ENCODE measurements at places on chromosomes 4 and X.

GRCh38 chr4:26032630-26033317 is 118.8 kb downstream of the SMIM20 start:
- peak; percentile 22 for DNase-seq

GRCh38 chrX:30680618-30681017 is 27.4 kb downstream of the GK start:
- DNase-seq = no peak

DNA sequence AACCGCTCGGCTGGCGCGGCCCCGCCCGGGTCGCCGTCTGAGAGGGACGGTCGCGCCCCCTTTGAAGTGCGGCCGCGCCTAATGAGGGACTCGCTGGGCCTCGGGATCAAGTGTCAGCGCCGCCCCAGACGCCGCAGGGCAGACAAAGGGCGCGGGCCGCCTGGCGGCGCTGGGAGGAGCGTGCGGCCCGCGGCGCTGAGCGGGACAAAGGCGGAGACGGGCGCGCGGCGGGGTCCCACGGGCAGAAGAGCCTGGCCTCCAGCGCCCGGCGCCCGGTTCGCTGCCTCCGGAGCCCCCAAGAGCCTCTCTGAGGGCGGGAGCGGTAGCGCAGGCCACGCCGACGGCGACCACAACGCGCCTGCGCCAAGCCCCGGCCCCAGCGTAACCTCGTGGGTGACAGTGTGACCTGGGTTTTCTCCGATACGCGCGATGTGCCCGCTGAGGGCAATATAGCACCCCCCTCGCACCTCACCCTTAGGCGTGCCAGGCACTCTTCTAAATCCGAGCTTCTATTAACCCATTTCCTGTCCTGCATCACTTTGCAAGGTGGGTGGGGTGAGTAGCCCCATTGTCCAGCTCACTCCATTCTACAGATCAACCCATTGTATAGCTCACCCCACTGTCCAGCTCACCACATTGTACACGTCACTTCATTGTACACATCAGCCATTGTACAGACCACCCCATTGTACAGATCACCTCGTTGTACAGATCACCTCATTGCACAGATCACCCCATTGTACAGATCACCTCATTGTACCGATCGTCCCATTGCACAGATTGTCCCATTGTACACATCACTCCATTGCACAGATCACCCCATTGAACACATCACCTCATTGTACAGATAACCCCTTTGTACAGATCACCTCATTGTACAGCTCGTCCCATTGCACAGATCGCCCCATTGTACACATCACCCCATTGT is 33.7 kb upstream of the STX18 start:
- no peak for DNase-seq

DNA sequence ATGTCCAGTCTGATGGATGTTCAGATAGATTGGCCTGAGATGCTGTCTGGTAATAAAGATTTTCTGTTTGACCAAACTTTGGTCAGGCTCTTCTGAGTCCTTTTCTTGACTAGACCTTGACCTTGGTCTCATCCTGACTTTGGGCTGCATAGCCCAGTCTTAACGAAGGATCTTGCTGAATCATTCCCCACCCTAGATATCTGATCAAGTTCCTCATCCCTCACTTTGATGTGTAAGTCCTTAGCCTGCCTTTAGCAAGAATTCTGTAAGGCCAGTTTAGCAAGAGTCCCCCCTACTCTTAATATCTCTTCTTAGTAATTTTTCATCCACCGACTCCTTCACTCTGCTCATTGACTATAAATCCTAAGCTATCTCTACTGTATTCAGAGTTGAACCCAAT is 244.4 kb upstream of the JADE1 start:
- DNase-seq = no peak

- DNase-seq = no peak
These were observed 135.7 kb upstream of the MAMLD1 start for GRCh38 chrX:150227321-150227860.

GRCh38 chrX:103362474-103362873 is 6.2 kb downstream of the TCEAL9 start:
- DNase-seq = no peak

DNA sequence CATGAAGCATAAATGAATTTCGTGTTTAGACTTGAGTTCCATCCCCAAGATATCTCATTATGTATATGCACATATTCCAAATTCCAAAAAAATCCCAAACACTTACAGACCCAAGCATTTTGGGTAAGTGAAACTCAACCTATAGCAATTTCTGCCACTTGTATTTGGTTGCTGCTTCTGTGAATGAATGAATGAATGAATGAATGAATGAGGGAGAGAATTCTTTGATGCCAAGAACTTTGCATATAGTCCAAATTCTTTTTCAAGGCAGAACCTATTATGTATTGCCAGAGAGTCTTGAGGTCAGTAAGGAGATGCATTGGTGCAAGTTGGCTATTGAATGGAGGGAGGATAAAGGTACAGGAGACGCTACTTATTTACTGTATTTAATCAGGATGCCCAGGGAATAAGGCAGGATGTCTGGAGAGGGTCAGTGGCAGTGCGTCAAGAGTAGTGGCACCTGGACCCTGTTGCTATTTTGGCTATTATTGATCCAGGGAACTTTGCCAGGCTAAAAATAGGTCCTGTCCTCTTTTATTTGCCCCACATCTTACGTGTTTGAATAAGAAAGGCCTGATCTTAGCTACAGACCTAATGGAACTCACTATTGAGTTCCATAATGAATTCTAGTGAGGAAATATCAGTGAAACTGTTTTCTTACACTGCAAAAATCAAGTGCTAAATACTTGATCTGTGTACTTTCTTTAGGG is 33.9 kb downstream of the ANAPC4 start:
- DNase-seq = no peak

- DNase-seq = no peak
These were observed 64.1 kb upstream of the UBQLN2 start for GRCh38 chrX:56499372-56499771.

DNA sequence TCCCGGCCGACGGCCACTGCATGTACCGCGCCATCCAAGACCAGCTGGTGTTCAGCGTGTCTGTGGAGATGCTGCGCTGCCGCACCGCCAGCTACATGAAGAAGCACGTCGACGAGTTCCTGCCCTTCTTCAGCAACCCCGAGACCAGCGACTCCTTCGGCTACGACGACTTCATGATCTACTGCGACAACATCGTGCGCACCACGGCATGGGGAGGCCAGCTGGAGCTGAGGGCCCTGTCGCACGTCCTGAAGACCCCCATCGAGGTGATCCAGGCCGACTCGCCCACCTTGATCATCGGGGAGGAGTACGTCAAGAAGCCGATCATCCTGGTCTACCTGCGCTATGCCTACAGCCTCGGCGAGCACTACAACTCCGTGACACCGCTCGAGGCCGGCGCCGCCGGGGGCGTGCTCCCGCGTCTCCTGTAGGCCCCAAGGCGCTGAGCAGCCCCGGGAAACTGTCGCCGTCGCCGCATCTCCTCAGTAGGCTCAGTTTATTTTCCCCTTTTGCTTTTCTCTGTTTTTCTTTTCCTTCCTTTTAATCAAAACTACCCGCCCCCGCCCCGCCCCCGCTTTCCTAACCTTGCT is 799 bp downstream of the OTUD6A start:
- DNase-seq = no peak

GRCh38 chr4:74112399-74113105 is 13.6 kb upstream of the CXCL2 start:
- DNase-seq = no peak

GRCh38 chrX:149121206-149121920 is 383.7 kb downstream of the IDS start:
- DNase-seq = no peak

- no peak for DNase-seq
These were observed 104.1 kb upstream of the SCOC start for GRCh38 chr4:140269369-140269768.

DNA sequence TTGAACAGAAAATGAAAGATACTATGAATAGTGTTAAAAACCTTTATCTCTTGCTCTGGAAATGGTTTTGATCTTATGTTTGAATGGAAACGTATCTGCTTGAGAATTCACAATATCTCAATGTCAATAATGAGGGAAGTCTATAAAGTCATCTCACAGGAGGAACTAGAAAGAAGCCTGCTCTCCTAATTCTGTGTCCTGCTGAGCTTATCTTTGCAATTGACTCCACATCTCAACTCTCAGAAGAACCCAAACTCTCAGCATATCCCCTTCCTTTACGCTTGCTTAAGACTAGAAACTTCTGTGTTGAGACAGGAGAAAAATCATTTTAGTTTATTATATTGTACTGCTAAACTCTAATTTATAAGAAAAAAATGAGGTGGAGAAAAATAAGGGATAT is 8.3 kb upstream of the PF4V1 start:
- no peak for DNase-seq

- DNase-seq = no peak
These were observed 48.1 kb downstream of the NPY1R start for GRCh38 chr4:163284304-163284703.

- no peak for DNase-seq
These were observed 1056.3 kb upstream of the IGFBP7 start for GRCh38 chr4:58166490-58166889.

DNA sequence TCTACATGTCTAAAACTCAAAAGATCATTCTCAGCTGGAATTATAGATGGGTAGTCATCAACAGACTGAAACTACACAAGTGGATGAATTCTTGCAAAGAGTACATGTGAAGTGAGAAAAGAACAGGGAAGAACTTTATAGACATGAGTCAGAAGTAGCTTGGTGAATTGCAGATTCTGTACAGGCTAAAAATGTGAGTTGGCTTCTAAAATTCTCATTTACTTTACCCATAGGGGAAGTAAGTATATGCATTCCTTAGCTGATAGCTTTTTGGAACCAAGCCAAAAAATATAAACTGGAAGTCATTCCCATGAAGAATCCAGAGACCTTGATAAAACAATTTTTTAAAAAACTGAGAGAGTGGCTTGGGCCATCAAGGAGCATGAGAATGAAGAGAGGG is 584.2 kb upstream of the FTHL17 start:
- DNase-seq = no peak

- DNase-seq = no peak
These were observed 1.2 kb downstream of the PPARGC1A start for GRCh38 chr4:23888421-23889319.

DNA sequence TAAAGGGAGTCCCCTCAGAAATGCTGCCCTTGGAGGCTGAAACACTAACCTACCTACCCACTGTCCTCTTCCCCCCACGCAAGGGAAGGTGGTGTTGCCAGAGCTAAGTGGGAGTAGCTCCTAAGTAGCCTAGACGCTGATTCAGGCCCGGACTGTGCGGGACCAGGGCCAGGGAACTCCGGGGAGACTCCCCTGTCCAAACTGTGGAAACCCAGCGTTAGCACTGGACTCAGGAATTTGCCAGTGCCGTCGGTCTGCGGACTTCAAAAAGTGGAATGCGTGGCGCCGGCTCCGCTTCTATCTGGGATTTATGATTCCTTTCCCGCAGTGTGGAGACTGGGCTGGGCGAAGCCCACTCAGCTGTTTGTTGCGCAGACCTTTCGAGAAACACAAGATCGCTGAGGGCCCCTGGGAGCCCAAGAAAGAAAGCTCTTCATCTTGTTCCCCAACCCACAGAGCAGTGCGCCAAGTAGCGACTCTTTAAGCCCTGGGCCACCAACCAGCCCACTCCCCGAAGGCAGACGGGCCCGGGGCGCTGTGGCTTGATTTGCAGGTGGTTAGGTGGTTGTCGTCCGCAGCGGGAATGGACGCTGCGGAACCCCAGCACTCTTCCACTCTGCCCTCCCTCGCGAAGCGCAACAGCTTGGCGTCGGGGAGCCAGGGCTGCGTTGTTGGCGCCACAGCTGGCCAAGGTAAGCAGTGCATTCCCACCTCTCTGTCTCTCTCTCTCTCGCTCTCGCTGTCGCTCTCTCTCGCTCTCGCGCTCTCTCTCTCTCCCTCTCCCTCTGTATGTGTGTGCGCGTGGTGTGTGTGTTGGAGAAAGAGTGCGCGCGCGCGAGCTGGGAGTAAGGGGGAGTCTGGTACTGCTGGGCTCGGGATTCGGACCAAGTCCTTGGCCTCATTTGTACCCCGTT is 2.0 kb downstream of the TMEM255A start:
- no peak for DNase-seq

- DNase-seq = no peak
These were observed 232.4 kb downstream of the DCTD start for GRCh38 chr4:182684796-182685195.

GRCh38 chr4:61319156-61319555 is 119.0 kb downstream of the ADGRL3 start:
- no peak for DNase-seq

DNA sequence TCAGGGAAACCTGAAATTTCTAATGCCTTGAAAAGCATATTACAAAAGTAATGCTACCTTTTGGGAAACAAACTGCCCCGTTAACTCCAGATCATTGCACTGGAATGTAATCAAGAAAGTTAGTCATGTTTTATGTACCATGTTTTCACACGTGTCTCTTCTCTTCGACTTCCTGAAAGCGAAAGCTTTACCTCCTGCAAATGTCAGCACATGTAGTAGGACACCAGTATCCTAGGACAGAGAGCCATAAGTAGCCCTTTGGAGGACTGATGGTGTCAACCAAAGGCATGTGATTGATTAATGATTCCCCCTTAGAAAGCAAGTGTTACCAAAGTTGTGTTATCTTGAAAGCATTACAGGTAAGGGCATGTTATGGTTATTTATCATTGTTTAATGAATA is 8.8 kb upstream of the MND1 start:
- DNase-seq = no peak

DNA sequence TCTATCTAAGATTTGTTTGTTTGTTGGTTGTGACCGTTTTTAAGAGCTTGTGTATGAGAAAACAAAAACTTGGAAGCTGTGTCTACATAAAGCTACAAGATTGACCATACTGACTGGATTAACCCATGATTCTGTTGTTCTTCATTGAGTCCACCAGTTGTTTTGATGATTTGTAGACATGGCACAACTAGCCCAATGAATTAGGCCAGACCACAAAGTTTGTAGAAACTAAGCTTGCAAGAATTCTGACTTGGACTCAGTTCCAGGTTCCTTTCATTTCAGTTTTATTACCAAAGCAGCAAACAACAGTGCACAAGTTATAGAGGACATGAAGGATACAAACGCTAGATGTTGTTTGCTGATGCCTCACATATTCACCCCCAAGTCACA is 119.3 kb downstream of the RASGEF1B start:
- DNase-seq = no peak

DNA sequence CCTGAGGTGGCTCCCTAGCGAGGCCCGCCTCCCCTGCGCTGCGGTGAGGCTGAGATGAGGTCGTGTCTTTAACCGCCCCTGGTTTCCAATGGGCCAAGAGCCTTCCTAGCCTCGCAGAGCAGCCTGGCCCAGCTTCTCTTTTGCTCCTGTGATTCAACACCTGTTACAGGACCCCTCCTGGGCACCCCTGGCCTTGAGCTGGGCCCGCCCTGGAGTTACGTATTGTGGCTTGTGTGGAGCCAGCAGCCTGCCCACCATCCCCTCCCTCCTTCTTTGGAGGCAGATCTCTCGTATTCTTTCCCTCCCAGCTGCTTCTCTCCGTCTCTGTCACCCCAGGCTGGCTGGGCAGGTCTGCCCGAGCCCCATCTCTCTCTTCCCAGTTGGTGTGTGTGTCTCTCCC is 19.3 kb upstream of the UBA1 start:
- no peak for DNase-seq

DNA sequence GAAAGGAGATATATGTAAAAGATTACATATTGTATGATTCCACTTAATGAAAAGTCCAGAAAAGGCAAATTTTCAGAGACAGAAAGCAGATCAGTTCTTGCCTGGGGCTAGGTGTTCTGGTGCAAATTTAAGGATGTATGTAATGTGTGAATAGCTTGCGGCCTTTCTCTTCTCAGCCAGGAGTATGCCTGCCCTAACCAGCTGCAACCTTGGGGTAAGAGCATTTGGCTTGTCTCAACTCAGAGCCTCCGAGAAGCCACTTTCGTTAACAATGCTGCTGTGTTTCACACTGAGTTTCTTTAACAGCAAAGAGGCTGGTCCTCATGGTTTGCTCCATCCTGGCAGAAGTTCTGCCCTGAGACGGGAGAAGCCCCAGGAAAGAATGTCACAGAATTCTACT is 102.7 kb downstream of the SPCS3 start:
- DNase-seq = no peak
